ENCODE measurements at places on chromosomes 6 and 20.

DNA sequence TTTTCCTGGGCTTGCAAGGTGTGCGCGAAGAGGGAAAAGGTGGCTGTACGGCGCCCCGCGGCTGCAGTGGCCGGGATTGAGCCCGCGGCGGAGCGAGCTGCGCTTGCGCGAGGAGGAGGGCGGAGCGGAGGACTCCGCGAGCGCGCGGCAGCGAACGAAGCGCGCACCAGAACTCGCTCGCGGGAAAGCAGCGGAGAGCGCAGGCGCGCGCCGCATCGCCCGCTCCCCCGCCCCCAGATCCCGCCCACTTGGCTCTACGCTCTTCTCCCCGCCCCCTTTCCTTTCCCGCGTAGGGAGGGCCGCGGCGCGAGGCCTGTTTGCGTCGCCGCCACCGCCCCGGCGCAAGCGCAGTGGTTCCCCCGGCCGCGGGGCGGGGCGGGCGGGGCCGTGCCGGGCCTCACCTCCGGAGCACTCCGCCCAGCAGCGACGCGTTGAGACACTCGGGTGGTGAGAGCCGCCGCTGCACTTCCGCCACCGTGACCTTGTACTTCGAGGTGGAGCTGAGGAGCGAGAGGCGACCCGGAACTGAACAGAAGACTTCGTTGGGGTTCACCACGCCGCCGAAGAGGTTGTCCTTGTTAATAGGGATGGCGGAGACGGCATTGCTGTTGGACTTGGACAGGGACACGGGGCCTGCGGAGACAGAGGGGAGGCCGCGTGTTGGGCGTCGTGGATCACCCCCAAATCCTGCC is 10.6 kb downstream of the TFAP2A start:
- H3K27ac ChIP-seq, result peak overlapping the region; percentile 99
- peak overlapping the region; percentile 94 for H3K4me3 ChIP-seq
- DNase-seq, result peak; percentile 97
- H3K36me3 ChIP-seq, result peaks cover 100% of the 10 kb centered on the region

DNA sequence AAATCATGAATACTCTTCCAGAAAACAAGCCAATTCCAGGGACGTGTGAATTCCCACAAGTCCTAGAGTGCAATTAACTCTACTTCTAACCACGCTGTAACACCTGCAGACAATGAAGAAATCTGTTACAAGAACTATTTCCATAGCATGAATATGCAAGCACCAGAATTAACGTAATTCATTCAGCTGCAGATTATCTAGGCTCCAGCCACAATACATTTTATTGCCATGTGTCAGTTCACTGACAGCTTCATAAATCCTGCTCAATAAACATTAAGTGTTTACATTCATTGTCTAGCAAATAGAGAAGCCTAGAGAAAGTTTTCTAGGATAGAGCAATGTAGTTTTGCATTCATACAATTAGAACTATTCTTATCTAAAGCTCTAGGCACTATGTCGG is 1348.5 kb downstream of the GRIK2 start:
- peaks cover 5% of the 10 kb centered on the region for H3K4me1 ChIP-seq
- no peaks in the 10 kb centered on the region for H3K36me3 ChIP-seq
- DNase-seq, result no peak
- H3K27ac ChIP-seq, result no peak overlapping the region
- no peak overlapping the region for H3K4me3 ChIP-seq

DNA sequence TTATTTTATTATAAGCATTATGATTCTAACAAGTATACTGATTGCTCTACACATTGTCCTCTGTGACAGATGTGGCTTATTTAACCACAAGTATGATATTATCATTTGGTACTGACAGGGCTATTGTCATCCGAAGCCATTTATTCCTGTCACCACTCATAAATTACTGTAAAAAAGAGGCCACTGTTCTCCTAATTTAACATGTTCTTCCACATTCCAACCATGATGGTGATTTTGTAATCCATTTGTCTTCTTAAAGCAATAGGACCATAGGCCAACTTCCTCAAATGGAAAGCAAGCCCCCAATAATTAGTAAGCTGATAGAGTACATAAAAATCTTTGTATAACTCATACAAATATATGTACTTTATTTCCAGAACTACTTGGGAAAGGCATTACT is 50.6 kb downstream of the FUT9 start:
- no peaks in the 10 kb centered on the region for H3K4me1 ChIP-seq
- no peak for DNase-seq
- no peaks in the 10 kb centered on the region for H3K36me3 ChIP-seq
- H3K27me3 ChIP-seq, result no peaks in the 10 kb centered on the region
- no peak overlapping the region for H3K4me3 ChIP-seq
- H3K27ac ChIP-seq, result no peak overlapping the region

GRCh38 chr6:143759666-143760065 is 81.9 kb downstream of the PHACTR2 start:
- no peaks in the 10 kb centered on the region for H3K4me1 ChIP-seq
- peaks cover 8% of the 10 kb centered on the region for H3K36me3 ChIP-seq
- H3K27me3 ChIP-seq, result no peaks in the 10 kb centered on the region
- H3K27ac ChIP-seq, result no peak overlapping the region
- DNase-seq, result no peak

DNA sequence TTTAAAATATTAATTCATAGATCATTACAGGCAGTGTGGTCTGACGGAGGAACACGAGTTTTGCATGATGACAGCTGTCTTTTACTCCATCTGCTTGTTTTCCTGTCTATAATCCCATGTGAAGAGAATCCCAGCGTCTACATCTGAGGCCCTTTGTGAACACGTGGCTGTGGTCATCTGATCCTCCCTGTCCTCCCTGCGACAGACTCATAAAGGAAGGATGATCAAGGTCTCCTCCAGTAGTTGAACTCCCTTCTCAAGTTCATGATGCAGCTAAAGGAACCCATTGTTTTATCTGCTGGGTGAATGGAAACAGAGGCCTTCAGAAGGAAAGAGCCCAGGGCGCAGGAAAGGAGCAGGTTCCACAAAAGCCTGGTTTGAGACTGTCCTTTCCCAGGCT is 435.8 kb upstream of the JARID2 start:
- H3K4me1 ChIP-seq, result no peaks in the 10 kb centered on the region
- DNase-seq, result no peak
- H3K4me3 ChIP-seq, result no peak overlapping the region
- H3K27ac ChIP-seq, result no peak overlapping the region

DNA sequence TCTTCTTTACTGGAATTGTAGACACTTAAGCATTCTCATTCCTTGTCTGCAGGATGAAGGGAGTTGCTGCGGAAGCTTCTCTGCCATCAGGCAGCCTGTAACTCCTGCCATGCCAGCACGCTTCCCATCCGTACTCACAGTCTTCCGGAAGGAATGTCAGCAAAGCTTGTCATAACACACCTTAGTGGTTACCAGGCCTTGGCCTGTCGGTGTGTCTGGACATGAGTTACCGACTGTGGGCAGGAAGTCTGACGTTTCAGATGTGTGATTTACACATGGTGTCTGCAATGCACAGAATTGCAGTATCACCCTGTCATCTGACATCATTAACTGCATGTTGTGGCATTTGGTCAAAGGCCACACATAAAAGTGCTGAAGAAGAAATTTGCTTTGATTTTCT is 102.2 kb downstream of the SLC24A3 start:
- DNase-seq, result peak; percentile 34
- no peak overlapping the region for H3K4me3 ChIP-seq
- no peaks in the 10 kb centered on the region for H3K36me3 ChIP-seq
- no peaks in the 10 kb centered on the region for H3K4me1 ChIP-seq
- H3K27me3 ChIP-seq, result no peaks in the 10 kb centered on the region
- H3K27ac ChIP-seq, result no peak overlapping the region

- H3K4me1 ChIP-seq, result peaks cover 33% of the 10 kb centered on the region
- H3K27ac ChIP-seq, result no peak overlapping the region
- no peaks in the 10 kb centered on the region for H3K27me3 ChIP-seq
- no peak for DNase-seq
- H3K4me3 ChIP-seq, result no peak overlapping the region
These were observed 43.7 kb upstream of the DST start for GRCh38 chr6:56686429-56686828.

GRCh38 chr6:162014069-162014811 is 713.3 kb downstream of the PRKN start:
- H3K36me3 ChIP-seq, result no peaks in the 10 kb centered on the region
- no peak for DNase-seq
- H3K27me3 ChIP-seq, result no peaks in the 10 kb centered on the region
- no peaks in the 10 kb centered on the region for H3K4me1 ChIP-seq

- no peaks in the 10 kb centered on the region for H3K27me3 ChIP-seq
- no peaks in the 10 kb centered on the region for H3K36me3 ChIP-seq
- no peak overlapping the region for H3K27ac ChIP-seq
- no peaks in the 10 kb centered on the region for H3K4me1 ChIP-seq
- DNase-seq, result no peak
These were observed 46.0 kb upstream of the FBXO30 start for GRCh38 chr6:145860562-145860961.

- H3K4me1 ChIP-seq, result peaks cover 20% of the 10 kb centered on the region
- H3K36me3 ChIP-seq, result no peaks in the 10 kb centered on the region
- no peak overlapping the region for H3K27ac ChIP-seq
- H3K27me3 ChIP-seq, result no peaks in the 10 kb centered on the region
These were observed 103.5 kb downstream of the JARID2 start for GRCh38 chr6:15349379-15349778.

DNA sequence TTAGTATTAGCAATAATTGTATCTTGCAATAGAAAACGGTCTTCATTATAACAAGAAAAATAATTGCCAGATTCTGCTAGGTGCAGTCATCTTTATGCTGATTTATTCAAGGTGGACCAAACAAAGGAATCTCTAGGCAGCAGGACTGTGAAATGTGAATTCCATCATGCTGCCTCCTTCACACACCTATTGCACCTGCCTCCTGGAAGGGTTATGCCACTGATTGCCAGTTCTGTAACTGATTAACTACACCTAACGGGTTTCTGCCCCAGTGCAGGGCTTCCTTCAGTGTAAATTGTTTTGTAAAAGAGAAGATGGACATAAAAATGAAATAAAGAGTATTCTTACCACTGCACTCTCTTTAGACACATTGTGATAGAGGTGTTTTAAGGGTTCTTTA is 96.1 kb downstream of the FOXO3 start:
- H3K4me1 ChIP-seq, result peaks cover 56% of the 10 kb centered on the region
- DNase-seq, result no peak
- H3K36me3 ChIP-seq, result peaks cover 47% of the 10 kb centered on the region
- no peak overlapping the region for H3K4me3 ChIP-seq

- no peak overlapping the region for H3K4me3 ChIP-seq
- H3K27ac ChIP-seq, result no peak overlapping the region
- H3K27me3 ChIP-seq, result no peaks in the 10 kb centered on the region
- no peaks in the 10 kb centered on the region for H3K4me1 ChIP-seq
These were observed 659.2 kb downstream of the PRKN start for GRCh38 chr6:162068340-162068739.

- H3K27me3 ChIP-seq, result no peaks in the 10 kb centered on the region
- peak; percentile 40 for DNase-seq
- H3K36me3 ChIP-seq, result no peaks in the 10 kb centered on the region
- H3K27ac ChIP-seq, result peak overlapping the region; percentile 28
These were observed 29.5 kb downstream of the TCF21 start for GRCh38 chr6:133918208-133918930.

GRCh38 chr20:37907677-37908401 is 4.9 kb downstream of the VSTM2L start:
- DNase-seq, result peak; percentile 84
- H3K27ac ChIP-seq, result peak overlapping the region; percentile 46
- peaks cover 48% of the 10 kb centered on the region for H3K4me1 ChIP-seq
- H3K4me3 ChIP-seq, result no peak overlapping the region

- H3K4me1 ChIP-seq, result peaks cover 12% of the 10 kb centered on the region
- DNase-seq, result no peak
- no peaks in the 10 kb centered on the region for H3K36me3 ChIP-seq
- no peak overlapping the region for H3K27ac ChIP-seq
- no peak overlapping the region for H3K4me3 ChIP-seq
These were observed 1097.1 kb downstream of the KIF16B start for GRCh38 chr20:15476186-15476585.

DNA sequence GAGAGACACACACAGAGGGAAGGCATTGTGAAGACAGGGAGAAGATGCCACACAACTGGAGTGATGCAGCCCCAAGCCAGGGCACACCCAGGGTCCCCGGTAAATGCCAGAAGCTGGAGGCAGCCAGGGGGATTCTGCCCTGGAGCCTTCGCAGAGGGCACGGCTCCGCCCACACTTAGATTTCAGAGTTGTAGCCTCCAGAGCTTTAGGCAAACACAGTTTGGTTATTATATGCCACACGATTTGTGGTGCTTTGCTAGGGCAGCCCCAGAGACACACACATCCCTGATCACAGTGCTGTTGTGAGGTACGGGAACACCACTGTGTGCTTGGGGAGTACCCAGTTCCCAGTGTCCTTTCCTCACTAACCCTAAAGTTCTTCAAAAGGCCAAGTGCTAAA is 280.6 kb downstream of the SMOC2 start:
- H3K27ac ChIP-seq, result no peak overlapping the region
- no peaks in the 10 kb centered on the region for H3K4me1 ChIP-seq
- DNase-seq, result no peak
- H3K36me3 ChIP-seq, result no peaks in the 10 kb centered on the region
- H3K27me3 ChIP-seq, result peaks cover 24% of the 10 kb centered on the region

DNA sequence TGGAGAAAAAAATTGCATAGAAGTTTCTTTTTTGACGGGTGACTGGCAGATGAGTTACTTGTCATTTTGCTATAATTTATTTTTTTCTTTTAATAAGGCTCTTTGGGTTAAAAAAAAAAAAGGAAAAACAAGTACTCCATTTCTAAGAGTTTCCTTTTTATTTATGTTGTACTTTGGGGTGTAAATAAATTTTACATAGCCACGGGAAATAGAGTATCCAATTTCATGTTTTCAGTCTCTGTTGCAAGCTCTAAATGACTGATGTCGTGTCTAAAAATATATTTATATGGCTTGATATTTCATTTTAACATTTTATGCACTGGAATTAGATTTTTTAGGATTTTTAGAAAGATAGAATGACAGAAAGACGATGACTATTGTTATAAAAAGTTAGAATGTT is 3.4 kb downstream of the EYA4 start:
- no peaks in the 10 kb centered on the region for H3K4me1 ChIP-seq
- no peak overlapping the region for H3K4me3 ChIP-seq
- no peaks in the 10 kb centered on the region for H3K36me3 ChIP-seq
- no peak for DNase-seq

DNA sequence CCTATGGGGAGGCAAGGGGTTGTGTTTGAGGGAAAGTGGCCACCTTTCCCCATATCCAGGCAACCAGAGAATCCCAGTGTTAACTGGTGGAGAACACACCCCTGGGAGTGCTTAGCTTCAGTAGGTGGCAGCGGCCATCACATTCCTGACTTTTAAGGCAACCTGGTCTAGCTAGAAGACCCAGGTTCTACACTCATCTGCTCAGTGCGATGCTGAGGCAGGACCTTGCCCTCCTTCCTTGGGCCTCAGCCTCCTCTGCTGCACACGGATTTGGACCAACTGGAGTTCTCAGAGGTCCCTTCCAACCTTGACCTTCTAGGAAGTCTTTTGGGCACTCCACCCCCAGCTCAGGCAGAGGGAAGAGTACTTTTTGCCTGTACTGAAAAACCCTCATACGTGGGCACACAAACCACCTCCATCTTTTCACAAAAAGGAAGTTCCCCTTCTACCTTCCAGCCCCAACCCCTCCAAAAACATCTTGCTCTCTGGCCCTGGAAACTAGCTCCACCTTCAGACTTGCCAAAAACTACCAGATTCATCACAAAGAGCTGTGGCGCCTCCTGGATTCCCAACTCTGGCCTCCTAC is 2.9 kb downstream of the CCND3 start:
- peaks cover 71% of the 10 kb centered on the region for H3K36me3 ChIP-seq
- peak overlapping the region; percentile 87 for H3K27ac ChIP-seq
- peak overlapping the region; percentile 85 for H3K4me3 ChIP-seq
- H3K4me1 ChIP-seq, result peaks cover 31% of the 10 kb centered on the region
- DNase-seq, result no peak

All from MCF 10A (cell line).